Purkinje cell (primary cell): ENCODE measurements at places on chromosomes 7 and 10. TPM values are rescaled to one million over a fixed set of nuclear protein-coding genes. Genes with fewer than 3 reads are reported as not detected.

Gene CTTNBP2
- 142 and 156 TPM in 2 replicates for polyA plus RNA-seq

Gene ELFN1
- polyA plus RNA-seq, result 0.23 TPM in 1 of 2 replicates, not detected in the other

Gene STEAP1B
- 0.64 and 6.0 TPM in 2 replicates for polyA plus RNA-seq

Gene TMEM213
- not detected in 2 replicates for polyA plus RNA-seq

Gene FBXL13
- 0.82 and 2.5 TPM in 2 replicates for polyA plus RNA-seq

Gene SEMA3D
- 0.20 and 0.98 TPM in 2 replicates for polyA plus RNA-seq

Gene TPST1
- polyA plus RNA-seq, result 27.8 and 28.4 TPM in 2 replicates
